ENCODE measurements at places on chromosomes 7 and 10.

DNA sequence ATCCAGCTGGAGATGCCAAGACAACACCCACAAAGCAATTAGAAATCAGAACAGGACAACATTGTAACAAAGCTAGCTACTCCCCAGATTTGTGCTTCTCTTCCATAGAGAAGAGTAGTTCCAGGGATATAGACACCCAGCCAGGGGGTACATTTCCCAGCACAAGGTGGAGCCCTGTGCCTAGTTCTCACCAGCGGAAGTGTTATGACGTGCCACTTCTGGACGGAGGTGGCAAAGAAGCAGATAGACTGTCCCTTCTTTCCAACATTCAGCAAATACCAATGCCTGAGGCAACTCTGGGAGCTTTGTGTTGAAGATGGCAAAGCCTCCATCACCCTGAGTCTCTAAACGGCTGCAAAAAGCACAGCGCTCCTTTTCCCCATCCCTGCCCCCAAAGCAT is 23.4 kb upstream of the GSAP start:
- no peak for DNase-seq

DNA sequence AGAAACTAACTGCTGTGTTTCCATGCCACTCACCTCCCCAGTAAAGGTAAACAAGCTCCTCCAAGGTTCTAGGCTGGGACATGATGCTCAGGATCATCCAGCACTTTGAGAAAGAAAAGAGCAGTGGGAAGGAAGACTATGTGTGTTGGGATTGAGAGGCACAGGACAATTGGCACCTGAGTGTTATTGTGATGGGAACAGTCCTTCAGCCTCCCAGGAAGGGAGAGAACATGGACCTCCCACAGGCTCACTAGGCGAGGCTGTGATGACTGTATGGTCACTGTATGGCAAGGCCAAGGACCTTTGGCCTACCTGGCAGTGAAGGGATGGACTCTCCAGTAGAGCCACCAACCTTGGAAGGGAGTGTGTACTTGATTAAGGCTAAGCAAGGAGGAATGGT is 123.2 kb upstream of the UNC5B start:
- DNase-seq = no peak

DNA sequence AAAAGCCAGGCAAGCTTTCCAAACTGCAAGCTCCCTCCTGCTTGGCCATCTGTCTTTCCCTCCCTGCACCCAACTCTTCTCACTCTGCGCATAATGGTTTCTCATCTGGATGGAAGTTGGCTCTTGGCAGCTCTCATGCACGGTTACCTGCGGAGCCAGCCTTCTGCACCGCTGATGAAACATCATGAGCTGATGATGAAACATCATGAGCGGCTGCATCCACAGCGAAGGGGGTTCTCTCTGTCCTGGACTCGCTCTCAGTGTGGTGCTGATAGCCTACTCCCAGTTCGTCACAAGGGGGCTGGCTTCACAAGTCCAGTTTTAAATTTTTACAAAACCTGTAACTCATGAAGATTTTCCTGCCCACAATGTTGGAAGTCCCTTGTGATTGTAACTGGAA is 457.5 kb downstream of the ACTR3B start:
- DNase-seq = no peak

- DNase-seq = no peak
Measured at GRCh38 chr10:88687853-88688467, 18.1 kb upstream of the LIPK start.

- no peak for DNase-seq
Measured at GRCh38 chr7:151551820-151552219, 32.1 kb upstream of the RHEB start.

DNA sequence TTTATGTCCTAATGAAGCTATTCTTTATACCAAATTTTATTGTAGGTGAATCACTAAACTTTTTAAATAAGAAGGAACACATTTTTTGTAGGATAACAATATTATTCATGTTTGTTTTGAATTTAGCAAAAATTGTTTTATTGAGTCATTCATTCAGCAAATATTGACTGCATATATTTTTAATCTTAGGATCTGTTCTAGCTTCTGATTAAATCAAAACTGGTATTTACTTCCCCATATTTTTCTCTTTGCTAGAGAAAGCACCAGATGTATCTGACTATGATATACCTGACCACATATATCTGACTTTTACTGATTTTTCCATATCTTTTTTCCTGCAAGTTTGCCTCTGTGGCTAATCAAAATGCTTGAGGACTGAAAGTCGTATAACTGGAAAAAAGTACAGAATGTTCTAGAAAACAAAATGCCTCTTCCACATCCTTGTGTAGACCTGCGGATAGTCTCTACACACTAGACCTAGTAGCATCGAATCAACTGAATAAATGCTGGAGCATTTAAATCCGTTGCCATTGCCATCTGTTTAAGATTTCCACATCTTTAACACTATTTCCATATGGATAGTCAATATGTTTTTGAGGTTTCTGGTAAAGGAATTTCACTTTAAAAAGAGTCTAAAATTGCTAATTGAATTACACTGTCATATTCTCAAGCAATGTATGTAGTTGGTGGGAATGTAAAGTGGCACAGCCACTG is 594.7 kb downstream of the KCNMA1 start:
- no peak for DNase-seq

GRCh38 chr10:62844280-62845011 is 28.3 kb upstream of the EGR2 start:
- no peak for DNase-seq

DNA sequence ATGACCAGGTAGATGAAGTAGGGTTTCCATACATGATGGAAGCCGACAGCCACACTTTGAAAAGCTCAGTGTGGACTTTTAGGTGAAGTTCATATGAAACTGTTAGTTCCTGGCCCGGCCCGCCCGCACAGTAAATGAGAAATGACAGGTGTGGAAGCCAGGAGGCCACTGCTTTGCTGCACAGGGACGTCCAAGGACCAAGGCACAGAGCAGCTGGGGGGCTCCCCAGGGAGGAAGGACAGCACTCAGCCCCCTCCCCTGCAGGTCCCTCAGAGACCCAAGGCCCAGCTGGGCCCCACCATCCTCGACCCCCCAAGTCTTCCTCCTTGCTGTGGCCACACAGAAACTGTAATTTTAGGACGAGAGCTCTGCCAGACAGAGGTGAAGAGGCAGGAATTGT is 219.2 kb downstream of the PTPRN2 start:
- DNase-seq = no peak

DNA sequence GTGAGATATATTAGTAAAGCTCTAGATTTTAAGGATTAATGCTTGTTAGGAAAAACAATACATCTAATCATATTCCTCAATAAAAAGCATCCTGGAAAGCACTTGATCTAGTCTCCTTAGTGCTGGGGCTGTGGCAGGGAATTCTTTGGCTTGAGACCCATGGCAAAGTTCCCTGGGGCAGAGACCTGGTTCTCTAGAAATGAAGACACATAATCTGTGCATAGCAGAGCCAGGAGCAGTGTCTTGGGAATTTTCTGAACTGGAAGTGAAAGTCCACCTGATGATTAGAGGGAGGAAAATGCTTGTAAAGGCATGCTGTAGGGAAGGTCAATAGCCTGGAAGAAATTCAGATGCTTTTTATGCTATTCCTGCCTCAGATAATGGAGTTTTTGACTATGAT is 247.4 kb downstream of the CDK14 start:
- no peak for DNase-seq

DNA sequence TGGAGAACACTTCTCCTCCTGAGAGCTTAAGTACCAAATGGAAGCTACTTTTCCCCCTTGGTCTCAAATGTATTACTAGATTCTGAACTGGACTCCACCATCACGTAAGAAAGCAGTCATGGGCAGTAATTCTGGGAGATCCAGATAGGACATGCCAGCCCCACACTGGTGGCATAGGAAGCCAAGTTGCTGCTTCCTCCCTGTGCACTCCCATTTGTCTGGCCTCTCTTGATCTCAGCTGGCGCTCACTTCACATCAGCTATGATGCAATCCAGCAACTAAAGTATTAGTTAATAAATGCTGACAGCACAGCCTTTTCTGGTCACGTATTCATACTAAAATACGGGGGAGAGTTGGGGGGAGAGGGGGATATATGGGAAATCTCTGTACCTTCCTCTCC is 3.4 kb upstream of the IL6 start:
- DNase-seq = no peak

- no peak for DNase-seq
Measured at GRCh38 chr10:95501203-95502094, 59.7 kb downstream of the SORBS1 start.

- no peak for DNase-seq
Measured at GRCh38 chr7:151822541-151823181, 54.3 kb downstream of the PRKAG2 start.

DNA sequence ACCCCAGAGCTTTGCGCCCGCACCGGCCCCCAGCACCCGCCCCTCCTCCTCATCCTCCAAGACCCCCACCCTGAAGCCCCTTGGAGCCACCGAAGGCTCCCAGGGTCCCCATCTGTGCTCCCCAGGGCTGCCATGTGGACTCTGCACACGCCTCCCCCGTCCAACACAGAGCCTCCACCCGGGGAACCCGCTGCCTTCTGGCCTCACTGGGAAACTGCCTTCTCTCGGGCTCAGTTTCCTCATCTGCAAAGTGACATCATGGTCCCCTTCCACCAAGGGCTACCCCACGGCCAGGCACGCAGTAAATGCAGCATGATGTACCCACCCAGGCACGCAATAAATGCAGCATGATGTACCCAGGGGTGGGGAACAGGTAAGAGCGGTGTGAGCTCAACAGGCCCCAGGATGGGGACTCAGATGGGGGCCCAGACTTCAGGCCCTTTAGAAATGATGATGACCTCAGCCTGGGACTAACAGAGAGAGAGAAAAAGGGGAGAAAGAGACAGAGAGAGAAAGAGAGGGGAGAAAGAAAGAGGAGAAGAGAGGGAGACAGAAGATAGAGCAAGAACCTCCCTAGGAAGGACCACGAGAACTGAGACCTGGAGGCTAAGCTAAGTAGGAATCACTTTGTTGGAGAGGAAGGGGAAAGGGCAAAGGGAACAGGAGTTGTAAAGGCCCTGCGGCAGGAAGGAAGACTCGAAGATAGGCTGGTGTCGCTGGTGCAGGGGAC is 2.5 kb upstream of the MICALL2 start:
- DNase-seq = no peak

DNA sequence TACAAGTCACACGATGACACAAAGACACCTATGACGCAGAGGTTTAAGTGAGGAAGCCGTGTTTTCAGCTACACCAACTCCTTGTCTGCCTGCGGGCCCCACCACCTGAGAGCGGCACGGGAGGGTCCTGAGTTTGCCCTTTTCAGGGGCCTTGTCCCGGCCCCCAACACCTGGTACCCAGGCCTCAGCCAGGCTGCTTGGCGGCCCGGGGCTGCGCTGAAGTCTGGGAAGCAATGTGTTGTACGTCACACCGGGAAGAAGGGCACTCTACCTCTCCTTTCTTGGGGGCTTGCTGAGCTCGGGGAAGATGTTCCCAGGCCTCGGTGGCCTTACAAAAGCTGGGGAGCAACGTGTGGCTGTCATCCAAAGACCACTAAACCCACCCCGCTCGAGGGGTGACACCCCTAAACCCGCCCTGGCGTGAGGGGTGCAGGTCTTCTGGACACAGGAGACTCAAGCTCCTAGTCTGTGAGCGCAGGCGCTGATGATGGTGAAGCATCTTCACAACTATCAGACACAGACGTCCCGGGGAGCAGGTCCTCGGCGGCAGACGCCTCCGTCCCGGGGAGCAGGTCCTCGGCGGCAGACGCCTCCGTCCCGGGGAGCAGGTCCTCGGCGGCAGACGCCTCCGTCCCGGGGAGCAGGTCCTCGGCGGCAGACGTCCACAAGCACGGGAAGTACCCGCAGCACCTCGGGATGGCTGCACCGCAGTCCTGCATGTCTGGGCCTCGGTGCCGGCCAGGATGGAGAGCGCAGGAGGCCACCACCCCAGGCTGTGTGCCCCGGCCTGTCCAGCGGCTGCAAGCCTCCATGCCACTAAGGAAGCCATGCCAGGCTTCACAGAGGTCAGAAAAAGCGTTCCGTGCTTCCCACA is 15.4 kb downstream of the CFAP46 start:
- DNase-seq = no peak

- DNase-seq = no peak
Measured at GRCh38 chr7:38375453-38375852, 102.0 kb upstream of the TARP start.

DNA sequence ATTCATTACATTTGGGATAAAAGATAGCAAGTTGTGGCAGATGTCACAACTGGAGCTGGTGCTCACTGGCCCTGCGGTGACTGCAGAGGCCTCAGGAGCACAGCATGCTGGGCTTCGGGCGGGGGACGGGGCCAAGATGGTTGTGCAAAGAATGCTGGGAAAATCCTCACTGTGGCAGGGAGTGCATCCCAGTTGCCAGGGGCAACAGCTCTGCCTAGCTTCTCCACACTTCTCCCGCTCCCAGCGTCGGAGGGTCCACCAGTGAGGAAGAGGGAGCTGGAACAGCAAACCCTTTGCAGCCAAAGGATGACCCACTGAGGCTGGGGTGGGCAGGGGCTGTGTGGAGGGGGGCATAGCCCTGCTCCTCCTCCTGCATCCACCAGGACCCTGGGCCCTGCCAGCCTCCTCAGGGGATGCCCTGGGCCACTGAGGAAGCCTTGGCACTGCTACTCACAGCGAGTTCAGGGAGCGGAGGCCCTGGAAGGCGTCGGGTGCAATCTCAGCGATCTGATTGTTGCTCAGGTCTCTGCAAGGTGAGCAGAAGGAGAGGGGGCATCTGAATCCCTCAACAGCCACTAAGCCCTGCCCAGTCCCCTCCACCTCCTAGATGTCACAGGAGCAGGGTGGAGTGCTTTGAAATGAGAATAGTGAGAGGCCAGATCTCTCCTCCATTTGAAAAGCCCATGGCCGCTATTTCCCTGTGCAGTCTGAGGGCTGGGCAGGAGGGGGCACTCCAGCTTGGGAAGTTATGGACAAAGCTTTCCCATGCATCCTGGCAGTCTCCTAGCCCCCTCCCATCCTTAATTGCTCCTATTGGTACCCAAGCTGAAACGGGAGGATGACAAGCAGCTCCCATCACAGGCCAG is 126.5 kb downstream of the SLIT1 start:
- no peak for DNase-seq

DNA sequence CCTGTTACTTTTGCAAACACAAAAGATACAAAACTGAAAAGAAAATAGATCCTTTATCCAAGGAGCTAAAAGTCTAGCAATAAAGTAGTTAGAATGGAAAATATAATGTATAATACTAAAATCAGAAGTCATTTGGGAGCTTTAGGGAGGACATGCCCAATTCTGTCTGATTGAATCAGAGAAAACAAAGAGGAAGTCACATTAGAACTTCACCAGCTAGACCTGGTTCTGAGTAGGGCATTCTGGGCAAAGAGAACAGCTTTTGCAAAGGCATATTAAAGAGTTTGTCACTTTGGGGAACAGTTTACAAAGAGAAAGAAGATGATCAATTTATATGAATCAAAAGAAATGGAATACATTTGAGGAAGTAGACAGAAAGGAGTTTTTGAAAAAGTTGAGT is 107.0 kb upstream of the PRSS1 start:
- DNase-seq = no peak

- no peak for DNase-seq
Measured at GRCh38 chr10:63157845-63158624, 24.9 kb downstream of the NRBF2 start.

Measured in stimulated activated CD4-positive, alpha-beta T cell treated with anti-CD3 and anti-CD28 coated beads, Interleukin-1b, Interleukin-23, amount 100 ng/mL, for 4 hours (primary cell).